ENCODE measurements at places on chromosomes 5 and 9.

- no peak for DNase-seq
These were observed 807 bp upstream of the PLGRKT start for GRCh38 chr9:5438301-5439162.

- DNase-seq, result no peak
These were observed 12.3 kb downstream of the SEPTIN8 start for GRCh38 chr5:132764671-132765238.

DNA sequence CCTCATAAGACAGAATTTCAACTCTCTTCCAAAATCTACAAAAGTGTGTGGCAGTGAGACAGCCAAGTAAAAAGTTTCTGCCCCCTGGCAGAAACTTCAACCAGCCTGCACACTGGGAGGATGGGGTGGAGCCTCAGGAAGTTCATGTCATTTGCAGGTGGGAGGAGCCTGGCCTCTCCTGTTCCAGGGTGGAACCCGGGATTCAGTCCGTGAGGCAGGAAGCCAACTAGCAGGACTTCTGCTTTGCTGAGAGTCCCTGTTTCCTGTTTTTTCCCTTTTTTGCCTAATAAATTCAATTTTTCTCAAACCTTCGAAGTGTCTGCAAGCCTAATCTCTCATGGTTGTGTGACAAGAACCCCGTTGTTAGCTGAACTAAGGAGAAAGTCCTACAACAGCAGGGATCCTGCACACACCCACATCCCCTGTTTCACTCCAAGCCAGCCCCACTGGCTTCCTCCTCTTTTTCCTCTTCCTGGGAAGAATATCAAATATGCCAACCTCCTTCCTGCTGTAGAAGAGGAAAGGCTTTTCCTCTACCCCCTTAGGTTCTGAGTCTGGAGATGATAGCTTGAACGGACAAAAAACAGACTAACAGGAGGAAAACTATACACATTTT, 69.3 kb downstream of the ALDH7A1 start:
- no peak for DNase-seq

- DNase-seq, result no peak
These were observed 75.2 kb upstream of the MPDZ start for GRCh38 chr9:13354733-13355132.

DNA sequence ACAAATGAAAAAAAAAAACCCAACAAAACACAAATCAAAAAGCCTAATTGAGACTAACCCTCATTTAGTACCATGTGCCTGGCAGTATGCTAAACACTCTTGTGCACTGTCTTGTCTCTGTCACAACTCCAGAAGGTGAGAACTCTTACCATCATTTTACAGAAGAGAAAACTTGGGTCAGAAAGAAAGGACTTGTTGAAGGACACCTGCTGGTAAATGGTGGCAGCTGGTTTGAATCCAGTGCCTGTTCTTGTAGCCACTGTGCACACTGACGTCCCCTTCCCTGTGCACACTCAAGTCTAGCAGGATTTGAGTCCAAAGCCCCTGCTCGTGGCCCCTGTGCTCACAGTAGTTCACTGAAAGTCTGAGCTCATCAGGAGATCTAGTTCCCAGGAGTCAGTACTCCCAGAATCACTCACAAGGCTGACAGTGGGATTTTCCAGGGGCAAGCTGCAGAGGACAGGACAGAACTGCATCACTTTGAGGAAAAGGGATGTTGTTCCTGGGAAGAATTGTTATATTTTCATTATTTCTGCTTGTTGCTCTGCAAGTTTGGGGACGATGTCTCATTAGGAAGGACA, 43.0 kb upstream of the HSD17B4 start:
- DNase-seq, result no peak

DNA sequence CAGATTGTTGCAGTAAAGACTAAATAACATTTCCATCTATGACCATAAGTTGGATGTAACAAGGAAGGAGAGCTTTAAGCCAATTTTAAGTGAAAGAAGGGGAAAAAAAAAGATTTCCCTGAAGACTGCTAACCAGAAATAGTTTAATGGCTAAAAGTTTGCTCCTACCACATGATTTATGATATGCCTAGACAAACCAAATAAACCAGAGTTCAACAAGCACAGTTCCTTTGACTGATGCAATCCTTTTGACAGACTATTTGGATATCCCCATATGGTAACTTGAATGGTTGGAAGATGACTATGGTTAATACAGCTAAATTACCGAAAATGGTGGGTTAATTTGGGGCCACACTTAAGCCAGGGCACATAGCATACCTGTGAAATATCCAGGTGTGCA, 338.5 kb downstream of the CETN3 start:
- DNase-seq, result no peak

DNA sequence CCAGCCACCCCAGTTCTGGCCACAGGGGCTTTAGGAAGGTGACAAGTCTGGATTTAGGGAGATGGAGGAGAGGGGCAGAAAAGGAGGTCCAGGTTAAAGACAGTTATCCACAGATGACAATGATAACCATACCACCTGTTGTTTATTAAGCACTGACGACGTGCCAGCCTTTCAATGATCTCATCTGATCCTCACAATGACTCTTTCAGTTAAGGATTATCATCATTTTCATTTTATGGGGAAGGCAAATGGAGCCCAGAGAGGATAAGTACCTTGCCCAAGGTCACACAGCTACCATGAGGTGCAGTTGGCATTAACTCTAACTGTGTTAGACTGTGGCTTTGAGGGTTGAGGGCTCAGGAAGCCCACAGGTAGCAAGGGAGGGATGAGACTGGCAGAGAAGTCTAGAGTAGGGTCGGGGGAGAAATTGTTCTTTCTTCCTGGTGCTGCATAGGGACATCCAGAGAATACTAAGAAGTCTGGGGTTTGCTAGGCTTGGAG, 21.5 kb upstream of the JADE2 start:
- no peak for DNase-seq

DNA sequence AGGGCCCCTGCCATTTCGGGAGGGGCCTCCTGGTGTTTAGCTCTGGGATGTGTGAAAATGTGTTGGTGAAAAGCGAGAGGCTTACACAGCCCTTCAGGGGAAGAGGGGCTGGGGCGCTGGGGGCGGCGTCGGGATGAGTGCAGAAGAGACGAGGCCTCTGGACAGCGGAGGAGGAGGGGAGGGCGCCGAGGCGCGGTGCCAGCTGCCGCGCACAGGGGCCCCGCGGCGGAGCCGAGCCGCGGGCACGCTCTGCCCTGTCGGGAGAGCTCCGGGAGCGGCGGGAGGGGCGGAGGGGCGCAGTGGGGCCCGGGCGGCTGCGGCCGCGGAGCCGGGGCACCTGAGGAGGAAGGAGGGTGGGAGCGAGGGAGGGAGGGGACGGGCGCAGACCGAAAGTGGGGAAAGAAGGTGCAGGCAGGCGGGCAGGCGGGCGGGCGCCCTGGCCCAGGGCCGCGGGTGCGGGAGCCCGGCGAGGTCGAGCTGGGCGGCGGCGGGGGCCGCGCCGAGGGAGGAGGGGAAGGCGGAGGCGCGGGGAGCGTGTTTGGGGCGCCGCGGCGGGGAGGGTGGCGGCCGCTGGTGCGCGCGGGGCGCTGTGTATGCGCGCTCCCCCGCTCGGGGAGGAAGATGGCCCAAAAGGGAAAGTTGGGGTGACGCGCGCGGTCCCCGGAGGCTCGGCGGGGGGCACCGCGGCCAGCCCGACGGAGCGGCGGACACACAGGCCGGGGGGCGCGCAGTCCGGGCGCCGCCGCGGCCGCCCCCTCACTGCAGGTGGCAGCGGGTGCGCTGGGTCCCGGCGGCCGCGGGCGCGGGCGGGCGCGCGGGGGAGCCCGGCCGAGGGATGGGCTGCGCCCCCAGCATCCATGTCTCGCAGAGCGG, at the start of gene PDE8B:
Gene PDE8B (plus strand): TSS at position 590 of the 873 bp plus-strand sequence. CDS start 246 bp downstream, at position 836.
- no peak for DNase-seq
